ENCODE measurements at places on chromosomes 11 and 22. TPM values are rescaled to one million over a fixed set of nuclear protein-coding genes. Genes with fewer than 3 reads are reported as not detected.

DNA sequence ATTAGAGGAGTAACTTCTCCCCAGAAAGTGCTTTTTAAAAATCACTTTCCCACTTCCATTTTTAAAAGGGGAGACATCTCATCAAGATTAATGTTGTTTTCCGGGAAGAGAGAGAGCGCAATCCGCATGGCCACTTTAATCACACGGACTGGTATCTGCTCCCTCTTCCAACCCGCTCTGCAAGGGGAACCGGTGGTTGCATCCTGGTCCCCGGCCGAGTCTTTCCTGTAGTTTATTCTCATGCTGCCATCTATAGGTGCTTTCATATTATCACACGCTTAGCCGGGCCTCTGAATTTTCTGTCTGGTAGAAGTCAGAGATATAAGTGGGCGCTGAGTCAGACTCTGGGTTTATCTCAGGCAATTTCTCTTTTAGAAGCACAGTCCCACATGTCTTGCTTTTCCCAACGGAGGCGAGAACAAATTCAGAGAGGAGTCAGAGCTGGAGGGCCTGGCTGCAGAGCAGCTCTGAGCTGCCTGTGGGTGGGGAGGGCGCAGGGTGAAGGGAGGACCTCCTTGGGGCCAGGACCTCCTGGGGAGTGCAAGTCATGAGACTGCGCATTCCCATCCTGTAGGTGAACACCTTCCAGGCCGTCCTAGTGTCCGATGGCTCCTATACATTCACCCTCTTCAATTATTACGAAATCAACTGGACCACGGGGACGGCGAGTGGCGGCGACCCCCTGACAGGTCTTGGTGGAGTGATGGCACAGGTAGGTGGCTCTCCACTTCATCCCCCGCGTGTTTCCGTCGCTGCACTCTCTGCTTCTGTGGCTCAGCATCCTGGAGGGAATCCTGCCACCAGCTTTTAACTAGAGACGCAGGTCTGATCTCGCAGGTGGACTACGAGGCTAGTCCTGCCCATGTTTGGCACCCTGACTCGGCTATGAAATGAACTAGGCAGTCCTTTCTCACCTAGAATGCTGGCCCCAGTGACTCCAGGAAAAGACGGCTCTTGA is 11.7 kb downstream of the TECTA start:
- DNase-seq: peak; percentile 42
- no peak overlapping the region for H3K27ac ChIP-seq
- no peaks in the 10 kb centered on the region for H3K4me1 ChIP-seq
- H3K27me3 ChIP-seq: no peaks in the 10 kb centered on the region

DNA sequence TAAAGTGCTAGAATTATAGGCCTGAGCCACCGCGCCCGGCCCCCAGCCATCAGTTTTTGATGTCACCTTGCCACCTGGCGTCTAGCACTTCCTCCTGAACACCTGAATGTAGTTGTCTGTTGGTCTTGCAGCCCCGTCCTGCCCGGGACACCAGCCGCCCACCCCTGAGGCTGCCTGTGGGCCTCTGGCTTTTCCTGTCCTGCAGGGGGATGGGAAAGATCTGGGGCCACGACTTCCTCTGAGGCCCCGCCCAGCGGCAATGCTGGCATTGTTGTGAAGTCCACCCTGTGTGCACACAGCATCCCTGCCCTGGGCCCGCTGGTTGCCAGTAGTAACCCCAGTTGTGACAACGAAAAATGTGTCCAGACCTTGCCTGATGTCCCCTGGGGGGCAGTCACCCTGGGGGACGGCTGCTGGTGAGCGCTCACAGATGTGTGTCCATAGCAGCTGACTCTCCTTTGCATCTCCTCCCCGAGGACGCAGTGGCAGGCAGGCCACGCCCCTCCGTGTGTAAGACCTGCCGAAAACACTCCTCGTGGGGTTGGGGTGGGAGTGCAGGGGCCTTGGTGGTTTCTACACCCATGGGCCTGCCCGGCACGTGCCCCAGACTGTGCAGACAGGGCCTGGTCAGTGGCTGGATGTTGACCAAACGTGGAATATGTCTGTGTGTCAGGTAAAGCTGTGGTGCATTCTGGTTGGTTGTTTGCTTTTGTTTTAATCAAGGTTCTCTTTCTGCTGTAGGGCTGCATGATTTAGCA is 6.8 kb downstream of the SELENOO start:
- H3K27ac ChIP-seq: no peak overlapping the region
- H3K4me3 ChIP-seq: no peak overlapping the region
- DNase-seq: no peak

GRCh38 chr11:35838071-35838470 is 105.8 kb upstream of the LDLRAD3 start:
- no peaks in the 10 kb centered on the region for H3K36me3 ChIP-seq
- no peak overlapping the region for H3K27ac ChIP-seq
- no peak for DNase-seq

The IRAG1 gene
- total RNA-seq: 4.4 TPM

Data from liver (tissue), 10 donors.